ENCODE measurements at places on chromosomes 12 and 14.
A peak's percentile ranks its signal among the peaks of the same experiment; 100 is the strongest.

- peak; percentile 54 for DNase-seq
Observed at GRCh38 chr12:11577658-11578260, 71.7 kb upstream of the ETV6 start.

- DNase-seq: no peak
Observed at GRCh38 chr14:72544615-72545387, 349.1 kb downstream of the DPF3 start.

- DNase-seq: no peak
Observed at GRCh38 chr14:74462993-74463392, 30.1 kb downstream of the NPC2 start.

GRCh38 chr14:31884776-31885379 lies 192.2 kb upstream of the ARHGAP5 start:
- peak; percentile 58 for DNase-seq

GRCh38 chr12:113903381-113903863 lies 62.7 kb downstream of the RBM19 start:
- no peak for DNase-seq

GRCh38 chr12:49322367-49322707 lies 718 bp upstream of the TROAP start:
- DNase-seq: no peak

GRCh38 chr12:78442454-78442801 lies 422.1 kb upstream of the SYT1 start:
- DNase-seq: peak; percentile 44

- no peak for DNase-seq
Observed at GRCh38 chr14:104445832-104446381, 133.7 kb upstream of the C14orf180 start.

DNA sequence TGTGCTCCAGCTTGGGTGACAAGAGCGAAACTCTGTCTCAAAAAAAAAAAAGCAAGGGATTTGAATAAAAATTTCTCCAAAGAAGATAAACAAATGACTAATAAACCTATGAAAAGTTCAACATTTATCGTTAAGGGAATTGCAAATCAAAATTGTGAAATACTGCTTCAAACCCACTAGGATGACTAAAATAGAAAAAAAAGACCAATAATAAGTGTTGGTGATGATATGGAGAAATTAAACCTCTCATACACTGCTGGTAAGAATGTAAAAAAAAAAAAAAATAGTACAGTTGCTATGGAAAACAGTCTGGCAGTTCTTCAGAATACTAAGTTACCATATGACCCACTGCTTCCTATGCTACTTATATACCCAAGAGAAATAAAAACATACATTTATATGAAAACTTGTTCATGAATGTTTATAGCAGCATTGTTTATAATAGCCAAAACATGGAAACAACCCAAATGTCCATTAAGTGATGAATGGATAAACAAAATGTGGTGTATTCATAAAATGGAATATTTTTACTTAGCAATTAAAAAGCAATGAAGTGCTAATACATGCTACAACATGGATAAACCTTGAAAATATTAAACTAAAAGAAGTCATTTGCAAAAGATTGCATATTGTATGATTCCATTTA lies 39.4 kb upstream of the TMPRSS12 start:
- DNase-seq: no peak

- DNase-seq: no peak
Observed at GRCh38 chr14:23376482-23377197, at the start of gene CMTM5. Gene CMTM5 (plus strand): TSS chr14:23377046. CDS start chr14:23377252, 206 bp downstream.

DNA sequence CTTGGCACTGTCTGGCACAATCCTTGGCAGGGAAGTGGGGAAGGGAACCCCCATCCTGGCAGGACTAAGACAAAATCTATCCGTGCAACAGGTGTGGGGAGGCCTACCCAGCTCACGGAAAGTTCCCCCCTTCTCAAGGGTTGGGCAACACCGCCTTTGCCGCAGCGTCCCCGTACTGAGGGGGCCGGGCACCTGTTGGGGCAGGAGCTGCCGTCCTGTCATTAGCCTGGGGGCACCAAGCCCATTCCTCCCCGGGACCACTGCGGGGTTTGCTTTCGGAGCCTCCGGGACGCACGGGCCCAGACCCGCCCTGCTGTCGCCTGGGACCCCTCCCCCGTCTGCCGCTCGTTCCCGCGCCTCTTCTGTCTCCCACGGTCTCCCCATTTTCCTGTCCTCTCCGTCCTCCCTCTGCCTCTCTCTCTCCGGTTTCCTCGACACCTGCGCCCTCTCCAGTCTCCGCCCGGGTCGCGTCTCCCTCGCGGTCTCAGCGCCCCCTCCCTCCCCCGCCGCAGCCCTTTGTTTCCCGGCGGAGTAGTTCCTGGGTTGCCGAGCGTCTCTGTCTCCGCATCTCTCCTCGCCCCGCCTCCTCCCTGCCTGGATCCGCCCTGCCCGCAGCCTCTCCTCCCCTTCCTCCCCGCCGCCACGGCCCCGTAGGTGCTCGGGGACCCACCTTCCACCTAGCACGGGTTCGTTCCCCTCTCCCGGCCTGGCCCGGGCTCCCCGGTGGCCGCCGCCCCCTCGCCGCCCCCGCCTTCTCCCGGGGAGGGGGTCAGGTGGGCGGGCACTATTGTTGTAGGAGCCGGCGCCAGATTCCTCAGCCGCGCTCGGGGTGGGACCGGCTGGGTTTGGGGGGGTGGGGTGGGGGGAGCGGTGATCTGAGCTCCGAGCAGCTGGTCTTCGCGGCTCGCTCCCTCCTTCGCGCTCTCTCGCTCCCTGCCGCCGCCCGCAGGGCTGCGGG lies at the start of gene CACNB3:
CACNB3 (plus strand) TSS at position 624 of the 958 bp plus-strand sequence. CDS start 434 bp downstream, outside the sequence.
- DNase-seq: peak; percentile 62

DNA sequence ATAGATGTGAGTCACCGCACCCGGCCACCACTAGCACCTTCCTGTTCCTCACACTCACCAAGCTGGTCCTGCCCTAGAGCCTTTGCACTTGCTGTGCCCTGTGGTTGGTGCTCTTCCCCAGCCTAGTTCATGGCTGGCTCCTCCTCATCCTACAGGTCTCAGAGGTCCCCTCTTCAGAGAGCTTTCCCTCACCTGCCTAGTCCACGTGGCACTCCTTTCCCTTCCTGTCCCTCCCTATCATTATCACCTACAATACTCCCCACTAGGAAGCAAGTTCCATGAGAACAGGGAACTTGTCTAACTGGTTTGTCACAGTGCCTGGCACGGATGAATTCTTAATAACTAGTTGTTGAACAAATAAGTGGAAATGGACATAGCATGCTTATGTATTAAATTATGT lies 24.0 kb upstream of the TMED10 start:
- DNase-seq: no peak

DNA sequence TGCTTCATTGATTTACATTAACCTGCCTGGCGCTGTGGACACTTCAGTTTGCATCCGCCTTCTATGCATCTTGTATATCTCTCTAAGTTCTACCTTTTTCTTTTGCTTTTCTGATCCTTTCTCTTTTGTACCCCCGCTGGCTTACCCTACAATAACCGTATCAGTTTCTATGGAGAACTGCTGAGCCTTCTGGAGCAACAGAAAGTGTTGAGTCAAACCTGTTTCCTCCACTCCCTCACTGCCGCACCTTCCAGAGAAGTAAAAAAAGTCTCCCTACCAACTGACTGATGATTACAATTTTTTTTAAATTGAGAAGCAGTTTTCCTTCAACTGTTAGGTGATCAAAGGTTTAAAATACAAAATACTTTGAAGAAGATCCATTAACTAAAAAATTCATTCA lies 17.4 kb downstream of the EXD2 start:
- no peak for DNase-seq

DNA sequence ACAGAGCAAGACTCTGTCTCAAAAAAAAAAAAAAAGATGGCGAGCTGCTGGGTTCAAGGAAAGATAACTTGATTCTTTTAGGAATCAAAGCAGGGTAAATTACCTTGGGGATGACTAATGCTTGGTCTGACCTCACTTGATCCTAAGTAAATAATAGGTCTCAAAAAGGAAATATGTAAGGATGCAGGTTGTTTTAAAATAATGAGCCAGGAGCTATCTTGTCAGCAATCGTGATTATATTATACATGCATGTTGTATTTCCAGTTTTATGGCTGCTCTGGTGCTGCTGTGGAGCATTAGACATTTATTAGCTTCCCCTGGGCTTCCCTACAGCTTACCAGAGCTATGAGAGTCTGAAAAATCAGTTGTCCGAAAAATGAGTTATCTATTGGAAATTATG lies 2.6 kb downstream of the EIF2B2 start:
- no peak for DNase-seq

GRCh38 chr12:69610729-69611128 lies at the start of gene LRRC10:
Gene LRRC10 (minus strand): TSS chr12:69610907. CDS start chr12:69610838, 69 bp downstream.
- DNase-seq: no peak

- no peak for DNase-seq
Observed at GRCh38 chr14:57403521-57403864, 13.1 kb downstream of the NAA30 start.

DNA sequence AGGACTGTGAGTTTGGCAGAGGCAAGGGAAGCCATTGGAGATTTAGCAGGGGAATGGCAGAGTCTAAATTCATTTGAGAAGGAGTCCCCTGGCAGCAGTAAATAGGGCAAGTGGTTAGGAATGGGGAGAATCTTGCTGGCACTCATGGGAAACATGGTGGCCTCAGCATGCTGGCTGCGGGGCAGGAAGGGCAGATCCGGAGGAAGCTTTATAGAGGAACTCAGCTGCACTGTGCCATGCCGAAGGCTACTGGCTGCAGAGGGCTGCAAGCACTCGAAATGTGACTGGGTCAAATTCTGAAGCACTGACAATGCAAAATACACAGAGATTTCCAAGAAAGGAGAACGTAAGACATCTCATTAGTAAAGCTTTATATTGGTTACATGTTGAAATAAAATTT lies 23.9 kb downstream of the CCNK start:
- no peak for DNase-seq

Measured in NCI-H226 (cell line).